ENCODE measurements at places on chromosomes 13 and 19.
A peak's percentile ranks its signal among the peaks of the same experiment; 100 is the strongest.

DNA sequence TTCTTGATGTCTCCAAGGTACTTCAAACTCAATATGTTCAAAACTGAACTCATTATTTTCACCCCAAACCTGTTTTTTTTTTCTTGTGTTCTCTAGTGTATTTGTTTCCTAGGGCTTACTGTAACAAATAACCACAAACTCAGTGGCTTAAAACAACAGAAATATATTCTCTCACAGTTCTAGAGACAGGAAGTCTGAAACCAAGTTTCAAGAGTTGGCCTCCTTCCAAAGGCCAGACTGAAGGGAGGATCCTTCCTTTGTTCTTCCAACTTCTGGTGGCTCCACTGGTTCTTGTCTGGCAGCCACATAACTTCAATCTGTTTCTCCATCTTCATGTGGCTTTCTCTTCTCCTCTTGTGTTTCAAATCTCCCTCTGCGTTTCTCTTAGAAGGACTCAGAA is 62.0 kb upstream of the PDCD5 start:
- no peak overlapping the region for H3K4me3 ChIP-seq
- H3K27ac ChIP-seq, result no peak overlapping the region
- DNase-seq, result no peak
- no peaks in the 10 kb centered on the region for H3K27me3 ChIP-seq

DNA sequence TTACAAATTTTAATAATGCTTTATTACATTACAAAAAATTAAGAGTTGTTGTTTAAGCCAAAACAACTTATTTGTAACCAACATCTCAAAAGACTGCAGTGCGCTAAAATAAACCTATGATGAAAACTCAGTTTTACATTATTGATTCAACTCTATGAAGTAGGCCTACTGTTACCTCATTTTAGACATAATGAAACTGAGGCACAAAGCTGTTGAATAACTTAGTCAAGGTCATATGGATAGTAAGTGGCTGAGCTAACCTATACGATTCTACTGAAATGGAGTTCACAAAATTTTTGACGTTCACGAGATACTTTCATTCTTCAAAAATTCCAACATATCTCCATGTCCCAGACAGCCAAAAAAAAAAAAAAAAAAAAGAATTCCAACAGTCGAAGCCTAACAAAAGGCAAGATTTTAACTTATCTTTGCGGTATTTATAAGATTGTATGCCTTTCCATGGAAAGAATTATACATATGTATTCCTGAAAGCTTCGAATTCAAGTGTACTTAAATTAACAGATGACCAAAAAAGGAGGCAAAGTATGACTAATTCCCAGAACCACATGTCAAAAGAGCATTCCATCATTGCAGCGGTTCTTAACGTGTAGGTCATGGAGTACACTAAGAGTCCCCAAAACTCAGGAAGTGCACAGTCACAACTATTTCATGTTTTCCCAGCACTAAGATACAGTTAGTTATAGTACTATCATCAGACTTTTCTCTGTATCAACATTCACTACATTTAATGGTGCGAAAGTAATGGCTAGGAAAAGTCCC is 69.4 kb downstream of the PSPC1 start:
- DNase-seq, result peak; percentile 83
- peaks cover 2% of the 10 kb centered on the region for H3K36me3 ChIP-seq
- no peak overlapping the region for H3K4me3 ChIP-seq
- H3K27ac ChIP-seq, result no peak overlapping the region

DNA sequence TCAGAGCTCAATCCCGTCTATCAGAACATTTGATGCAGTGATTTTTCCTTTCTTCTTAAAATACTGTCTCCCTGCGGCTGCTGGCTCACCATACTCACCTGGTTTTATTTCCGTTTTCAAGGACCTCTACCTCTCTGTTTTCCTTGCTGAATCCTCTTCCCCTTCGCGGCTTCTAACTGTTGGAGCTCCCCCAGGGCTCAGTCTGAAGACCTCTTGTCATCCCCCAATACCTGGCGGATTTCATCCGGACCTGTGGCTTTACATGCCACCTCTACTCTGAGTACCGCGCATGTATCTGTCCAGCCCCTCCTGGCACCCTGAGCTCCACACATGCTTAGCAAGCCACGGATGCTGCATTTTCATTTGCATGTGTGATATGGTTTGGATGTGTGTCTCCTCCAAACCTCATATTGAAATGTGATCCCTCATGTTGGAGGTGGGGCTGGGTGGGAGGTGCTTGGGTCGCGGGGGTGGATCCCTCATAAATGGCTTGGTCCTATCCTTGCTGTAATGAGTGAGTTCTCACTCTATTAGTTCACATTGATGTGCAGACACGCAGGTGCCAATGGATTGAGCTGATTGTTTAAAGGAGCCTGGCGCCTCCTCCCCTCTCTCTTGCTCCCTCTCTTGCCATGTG is 106.2 kb upstream of the LSM14A start:
- H3K4me1 ChIP-seq, result no peaks in the 10 kb centered on the region
- no peaks in the 10 kb centered on the region for H3K36me3 ChIP-seq

GRCh38 chr13:37618554-37618953 is 20.0 kb upstream of the POSTN start:
- DNase-seq, result peak; percentile 71
- H3K36me3 ChIP-seq, result no peaks in the 10 kb centered on the region
- no peaks in the 10 kb centered on the region for H3K27me3 ChIP-seq
- H3K27ac ChIP-seq, result no peak overlapping the region

GRCh38 chr19:39401549-39402345 is 4.9 kb upstream of the ZFP36 start:
- DNase-seq, result peak; percentile 82
- H3K4me1 ChIP-seq, result peaks cover 38% of the 10 kb centered on the region
- H3K36me3 ChIP-seq, result peaks cover 3% of the 10 kb centered on the region
- H3K27ac ChIP-seq, result peak overlapping the region; percentile 96
- no peaks in the 10 kb centered on the region for H3K27me3 ChIP-seq

DNA sequence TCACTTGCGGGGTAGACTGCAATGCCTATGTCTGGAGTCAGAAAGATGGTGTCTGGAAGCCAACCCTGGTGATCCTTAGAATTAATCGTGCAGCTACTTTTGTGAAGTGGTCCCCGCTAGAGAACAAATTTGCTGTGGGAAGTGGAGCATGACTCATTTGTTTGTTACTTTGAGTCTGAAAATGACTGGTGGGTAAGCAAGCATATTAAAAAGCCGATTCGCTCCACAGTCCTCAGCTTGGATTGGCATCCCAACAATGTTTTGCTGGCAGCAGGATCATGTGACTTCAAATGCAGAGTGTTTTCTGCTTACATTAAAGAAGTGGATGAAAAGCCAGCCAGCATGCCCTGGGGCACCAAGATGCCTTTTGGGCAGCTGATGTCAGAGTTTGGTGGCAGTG is 9.5 kb upstream of the ERVV-1 start:
- DNase-seq, result no peak
- H3K36me3 ChIP-seq, result no peaks in the 10 kb centered on the region
- no peaks in the 10 kb centered on the region for H3K4me1 ChIP-seq
- H3K4me3 ChIP-seq, result no peak overlapping the region
- no peaks in the 10 kb centered on the region for H3K27me3 ChIP-seq
- H3K27ac ChIP-seq, result no peak overlapping the region
